Left ventricle myocardium inferior (tissue), 1 donor: ENCODE measurements at places on chromosomes 7 and 10. TPM values are rescaled to one million over a fixed set of nuclear protein-coding genes. Genes with fewer than 3 reads are reported as not detected.
A peak's percentile ranks its signal among the peaks of the same experiment; 100 is the strongest.

The MBL2 gene
- not detected for total RNA-seq

- no peak for DNase-seq
Observed at GRCh38 chr7:30782690-30783089, 11.5 kb downstream of the MINDY4 start.

- DNase-seq, result no peak
Observed at GRCh38 chr10:44952779-44953231, 6.8 kb upstream of the RASSF4 start.

DNA sequence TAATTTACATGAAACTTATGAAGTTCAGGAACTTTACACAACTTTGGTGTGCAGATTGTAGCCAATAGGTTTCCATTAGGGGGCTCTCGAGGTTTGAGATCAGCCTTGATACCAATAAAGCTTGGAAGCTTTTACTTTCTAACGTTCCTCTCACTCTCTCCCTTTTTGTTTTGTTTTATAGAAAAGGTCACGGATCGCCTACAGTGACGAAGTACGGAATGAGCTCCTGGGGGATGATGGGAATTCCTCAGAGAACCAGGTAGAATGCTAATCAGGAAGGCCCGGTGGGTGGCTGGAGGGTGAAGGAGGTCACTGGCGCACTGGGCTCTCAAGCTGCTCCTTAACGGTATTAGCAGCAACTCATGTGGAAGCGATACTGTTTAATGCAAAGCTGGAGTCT is 79.9 kb downstream of the VTI1A start:
- DNase-seq, result no peak

The AKR1C8 gene
- 0.22 TPM for total RNA-seq

DNA sequence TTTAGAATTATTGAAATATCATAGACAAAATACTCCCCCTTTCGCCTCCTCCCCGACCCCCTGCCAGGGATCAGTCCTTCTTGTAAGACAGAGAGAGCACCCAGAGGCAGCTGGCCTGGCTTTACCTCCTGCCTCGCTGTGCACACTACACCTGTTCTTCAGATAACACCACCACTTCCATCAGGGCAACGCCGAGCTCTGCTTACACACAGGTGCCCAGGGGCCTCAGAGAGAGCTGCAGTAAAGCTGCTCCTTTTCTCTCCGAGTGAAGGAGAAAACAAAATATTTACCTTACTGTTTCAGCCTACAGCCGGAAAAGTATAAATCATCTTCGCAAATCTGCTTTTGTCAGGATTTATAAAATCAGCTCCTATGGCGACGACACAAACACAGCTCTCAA is 80.7 kb downstream of the HIPK2 start:
- no peak for DNase-seq

The GPR37 gene
- not detected for total RNA-seq

DNA sequence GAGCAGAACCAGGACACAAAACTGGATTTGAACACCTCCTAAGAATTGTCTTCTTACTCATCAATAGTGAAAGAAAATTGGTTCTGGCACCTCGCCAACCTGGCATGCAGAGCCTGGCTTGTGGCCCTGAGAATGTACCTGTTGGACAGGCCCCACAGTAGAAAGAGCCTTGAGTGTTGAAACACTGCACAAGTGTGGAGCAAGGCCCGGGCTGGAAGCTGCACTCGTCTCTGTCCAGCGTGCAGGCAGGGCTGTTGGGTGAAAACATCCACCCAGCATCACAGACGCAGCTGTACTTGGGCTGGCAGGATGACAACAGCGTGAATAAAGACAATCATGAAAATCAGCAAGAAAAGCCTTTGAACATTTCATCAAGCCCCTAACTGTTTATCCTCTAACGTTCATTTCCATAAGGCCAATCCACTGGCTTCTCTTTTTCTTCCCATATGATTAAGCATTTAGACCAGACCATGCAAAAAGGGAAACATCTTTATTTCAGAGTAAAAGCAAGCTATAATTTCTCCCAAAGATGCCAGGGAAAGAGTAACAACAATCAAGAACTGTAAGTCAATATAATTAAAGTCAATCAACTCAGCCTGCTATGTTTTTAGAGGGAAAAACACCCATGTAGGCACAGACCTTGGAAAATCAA is 15.6 kb downstream of the CUBN start:
- DNase-seq, result peak; percentile 19

The BZW2 gene
- total RNA-seq, result 308 TPM

GRCh38 chr10:33160151-33160550 is 174.3 kb downstream of the NRP1 start:
- DNase-seq, result no peak

GRCh38 chr10:71899665-71900412 is 48.8 kb upstream of the PSAP start:
- no peak for DNase-seq

- no peak for DNase-seq
Observed at GRCh38 chr7:149774237-149775175, 1.1 kb upstream of the ZNF467 start.

- DNase-seq, result no peak
Observed at GRCh38 chr7:50531401-50531911, 33.7 kb downstream of the DDC start.

GRCh38 chr10:48589266-48589665 is 15.6 kb downstream of the ARHGAP22 start:
- no peak for DNase-seq

DNA sequence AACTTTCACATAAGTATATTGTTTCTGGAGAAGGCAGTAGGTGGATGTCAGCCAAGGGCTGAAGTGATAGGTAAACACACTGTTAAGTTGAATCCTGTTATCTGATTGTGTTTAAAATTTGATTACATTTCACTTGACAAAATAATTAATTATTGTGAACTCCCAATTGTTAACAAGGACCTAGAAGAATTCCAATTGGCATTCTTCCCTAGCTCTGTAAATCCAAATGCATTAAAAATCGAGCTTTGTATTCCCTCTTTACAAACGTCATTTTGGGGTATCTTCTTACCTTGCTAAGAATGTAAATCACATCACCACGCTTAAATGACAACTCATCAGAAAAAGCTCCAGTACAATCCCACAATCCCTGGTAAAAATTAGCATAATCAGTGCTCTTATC is 179.9 kb downstream of the SKAP2 start:
- no peak for DNase-seq

- no peak for DNase-seq
Observed at GRCh38 chr10:19983880-19984565, 167.8 kb downstream of the PLXDC2 start.

DNA sequence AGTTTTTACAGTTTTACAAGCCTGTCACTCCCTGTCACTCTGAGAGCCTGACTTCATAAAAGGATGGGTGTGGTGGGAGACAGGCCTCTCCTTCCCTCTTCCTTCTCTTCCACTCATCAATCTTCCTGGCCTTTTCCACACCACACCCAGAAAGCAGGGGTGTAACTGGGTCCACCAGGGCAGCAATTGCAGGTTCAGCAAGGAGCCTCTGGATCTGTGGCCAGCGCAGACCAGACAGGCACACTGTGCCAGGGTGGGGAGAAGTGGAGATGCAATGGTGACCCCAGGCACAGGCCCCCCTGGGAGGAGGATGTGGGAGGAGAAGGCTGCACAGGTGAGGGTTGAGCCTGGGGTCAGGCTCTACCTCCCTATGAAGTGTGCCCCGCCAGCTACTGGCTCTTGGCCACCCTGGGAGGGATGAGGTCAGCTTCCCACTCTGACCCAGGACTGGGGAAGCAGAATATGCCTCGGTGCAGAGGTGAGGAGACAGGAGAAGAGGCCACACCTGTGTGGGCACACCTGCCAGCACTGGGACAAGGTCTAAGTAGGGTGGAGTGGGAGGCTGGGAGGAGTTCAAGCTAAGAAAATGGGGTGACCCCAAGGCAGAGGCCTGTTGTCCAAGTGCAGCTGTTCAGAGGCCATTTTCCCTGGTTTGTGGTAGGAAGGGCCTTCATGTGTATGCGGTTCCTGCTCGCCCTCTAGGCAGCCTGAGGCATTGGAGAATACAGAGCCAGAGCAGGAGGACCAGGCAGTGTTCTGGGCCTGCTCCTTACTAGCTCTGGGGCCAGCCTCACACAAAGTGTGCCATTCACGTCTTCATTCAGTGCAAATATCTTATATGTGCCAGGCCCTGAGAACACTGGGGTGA is 20.2 kb upstream of the TMEM72 start:
- no peak for DNase-seq

The MEIG1 gene
- not detected for total RNA-seq

The ACBD7 gene
- not detected for total RNA-seq

GRCh38 chr7:7563813-7564212 is 2.9 kb upstream of the MIOS start:
- DNase-seq, result no peak

The SPDYE6 gene
- total RNA-seq, result not detected

The MACROH2A2 gene
- total RNA-seq, result 17.9 TPM

The NKX6-2 gene
- total RNA-seq, result not detected

The PDCD4 gene
- 86.5 TPM for total RNA-seq

- no peak for DNase-seq
Observed at GRCh38 chr10:73867126-73867807, 7.1 kb downstream of the CAMK2G start.

DNA sequence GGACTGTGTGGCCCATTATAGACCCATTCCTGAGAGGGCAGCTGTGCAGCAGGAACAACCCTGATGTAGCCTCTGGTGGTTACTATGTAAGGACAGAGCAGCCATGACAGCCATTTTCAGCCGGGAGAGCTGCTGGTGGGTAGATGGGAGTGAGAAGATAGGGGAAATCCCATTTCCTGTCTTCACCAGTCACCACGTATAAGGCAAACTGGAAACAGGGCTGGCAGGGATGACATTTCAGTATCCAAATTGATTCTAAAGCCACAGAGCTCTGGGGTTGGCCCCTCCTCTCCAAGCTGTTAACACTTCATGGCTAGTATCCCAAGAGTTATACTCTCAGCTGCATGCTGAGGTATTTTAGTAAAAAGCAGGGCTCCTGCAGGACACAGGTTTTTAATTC is 15.2 kb upstream of the FZD1 start:
- DNase-seq, result no peak

The KCP gene
- 0.19 TPM for total RNA-seq

The LRRC4 gene
- 4.4 TPM for total RNA-seq

DNA sequence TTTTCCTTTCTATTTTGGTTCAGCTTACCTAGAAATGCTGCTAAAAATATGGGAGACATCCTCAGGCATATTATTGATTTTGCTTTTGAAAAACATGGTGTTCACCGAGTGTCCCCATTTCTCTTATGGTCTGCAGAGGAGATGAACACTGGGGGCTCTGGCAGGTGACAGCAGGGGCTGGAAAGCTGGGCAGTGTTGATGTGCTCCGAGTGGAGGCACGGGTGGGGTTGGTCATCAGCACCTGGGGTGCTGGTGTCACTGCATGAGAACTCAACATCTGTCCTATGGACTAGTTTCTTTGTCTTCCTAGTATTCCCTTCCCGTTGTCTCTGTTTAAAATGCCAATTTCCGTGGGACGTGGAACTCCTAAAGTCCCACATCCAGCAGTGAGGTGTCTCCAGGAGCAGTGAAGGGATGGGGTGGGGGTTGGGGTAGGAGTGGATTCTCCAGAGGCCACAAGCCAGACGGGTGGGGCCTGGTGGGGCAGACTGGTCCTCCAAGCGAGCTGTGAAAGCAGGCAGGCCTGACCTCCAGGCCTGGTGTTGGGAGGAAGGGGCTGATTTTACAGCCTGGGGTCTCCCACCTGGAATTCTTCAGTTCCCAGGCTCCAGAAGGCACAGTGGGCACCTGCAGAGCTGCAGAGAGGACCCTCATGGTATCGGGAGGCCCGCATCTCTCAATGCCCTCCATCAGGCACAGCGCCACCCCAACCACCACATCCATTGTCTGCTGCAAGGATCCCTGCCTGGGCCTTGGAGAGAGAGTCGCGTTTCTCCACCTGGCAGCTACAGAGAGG is 24.4 kb downstream of the ZNF775 start:
- DNase-seq, result no peak

The HTR5A gene
- not detected for total RNA-seq

- DNase-seq, result no peak
Observed at GRCh38 chr10:70084189-70084588, 31.5 kb downstream of the MACROH2A2 start.

The POLR2J3 gene
- 8.6 TPM for total RNA-seq

- no peak for DNase-seq
Observed at GRCh38 chr7:16826060-16826459, 21.3 kb upstream of the AGR2 start.

The WAPL gene
- 21.9 TPM for total RNA-seq

GRCh38 chr7:22420973-22421635 is 64.2 kb upstream of the RAPGEF5 start:
- no peak for DNase-seq

GRCh38 chr10:4488904-4489303 is 337.1 kb upstream of the AKR1E2 start:
- no peak for DNase-seq

DNA sequence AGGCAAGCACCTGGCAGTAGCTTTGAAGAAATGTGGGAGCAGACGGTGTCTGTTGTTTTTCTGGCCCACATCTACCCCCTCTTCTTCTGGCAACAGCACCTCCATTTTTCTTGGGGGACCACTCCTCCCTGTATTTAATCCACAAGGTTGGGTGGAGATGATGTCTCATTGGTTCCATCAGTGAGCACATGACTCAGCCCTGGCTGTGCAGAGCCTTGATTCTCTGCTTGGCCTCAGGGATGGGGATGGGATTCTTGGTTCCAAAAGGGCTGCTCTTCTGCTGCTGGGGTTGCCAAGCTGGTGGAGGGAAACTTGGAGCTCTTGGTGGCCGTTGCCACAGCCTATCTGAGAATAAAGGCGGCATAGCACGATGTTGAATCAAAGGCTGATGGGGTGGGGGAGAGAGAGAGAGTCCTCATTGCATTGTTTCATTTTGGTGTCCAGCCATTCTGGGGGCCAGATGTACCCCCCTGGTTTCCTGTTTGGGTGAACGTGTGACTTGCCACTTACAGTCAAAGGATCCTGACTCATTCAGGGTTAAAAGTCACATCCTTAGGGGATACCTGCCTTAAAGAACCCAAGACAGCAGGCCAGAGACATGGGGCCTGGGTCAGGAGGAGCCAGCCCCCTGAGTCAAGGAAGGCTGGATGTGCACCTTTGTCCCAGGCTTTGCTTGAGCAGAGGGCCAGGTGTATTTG is 25.9 kb downstream of the GRK5 start:
- no peak for DNase-seq

GRCh38 chr10:14562218-14563075 is 212.2 kb downstream of the FAM107B start:
- DNase-seq, result no peak

DNA sequence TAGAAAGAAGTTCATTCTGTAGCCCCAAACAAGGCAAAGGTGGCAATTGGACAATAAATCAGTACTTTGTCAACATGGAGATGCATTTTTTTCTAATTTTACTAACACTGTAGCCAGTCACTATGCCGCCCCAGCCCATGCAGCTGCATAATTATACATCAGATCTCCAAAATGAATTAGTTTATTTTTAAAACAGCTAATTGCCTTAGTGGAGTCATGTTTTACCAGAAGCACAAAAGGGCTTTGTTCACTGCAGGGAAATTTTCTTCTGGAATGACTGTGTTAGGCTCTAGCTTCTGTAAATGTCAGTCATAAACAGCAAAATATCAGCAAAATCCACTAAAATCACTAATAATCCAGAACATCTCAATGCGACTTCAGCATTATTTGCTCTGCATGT is 20.1 kb upstream of the HDAC9 start:
- no peak for DNase-seq

- no peak for DNase-seq
Observed at GRCh38 chr7:1043552-1044188, 676 bp upstream of the GPR146 start.

The OR2A2 gene
- not detected for total RNA-seq
